GM12892 (cell line): ENCODE measurements at places on chromosomes 1 and 21.

DNA sequence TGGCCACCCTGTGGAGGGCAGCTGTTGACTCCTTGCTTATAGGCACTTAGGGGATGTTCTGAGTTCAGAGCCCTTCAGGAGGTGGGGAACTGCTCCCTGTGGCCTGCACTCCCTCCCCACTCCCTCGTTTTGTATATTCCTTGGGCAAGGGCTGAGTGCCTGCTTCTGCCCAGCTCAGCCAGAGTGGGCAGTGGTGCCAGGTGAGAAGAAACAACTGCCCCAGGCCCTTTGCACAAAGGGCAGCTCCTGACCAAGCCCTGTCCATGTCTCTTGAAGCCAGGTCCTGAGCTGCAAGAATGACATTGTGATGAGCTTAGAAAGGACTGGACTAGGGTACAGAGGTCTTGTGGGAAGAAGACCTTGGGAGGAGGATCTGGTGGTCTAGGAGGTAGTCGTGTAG is 2.2 kb downstream of the AGTRAP start:
- DNase-seq = no peak

- no peak for DNase-seq
Observed at GRCh38 chr1:150887018-150887417, at the start of gene CTXND2. Gene CTXND2 (plus strand): TSS chr1:150887136. CDS start chr1:150912315, 25,179 bp downstream.

DNA sequence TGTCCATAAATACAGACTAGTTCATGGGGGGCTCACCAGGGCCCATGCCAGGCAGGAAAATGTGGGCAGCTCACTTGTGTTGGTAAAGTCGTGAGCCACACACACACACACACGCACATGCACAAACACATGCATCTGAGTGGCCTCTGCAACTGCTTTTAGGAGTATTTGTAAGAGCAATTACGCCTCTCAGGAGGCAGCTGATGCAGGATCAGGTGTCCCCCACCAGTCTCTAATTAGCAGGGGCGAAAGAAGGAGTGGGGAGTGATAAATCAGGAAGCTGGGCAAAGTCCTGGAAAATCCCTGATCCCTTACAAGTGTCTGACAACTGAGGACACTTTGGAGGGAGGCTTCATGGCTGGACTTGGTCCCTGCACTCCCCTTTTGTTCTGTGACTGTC is 5.7 kb upstream of the IVL start:
- no peak for DNase-seq

- DNase-seq = no peak
Observed at GRCh38 chr21:38342739-38343138, 85.9 kb downstream of the KCNJ15 start.

DNA sequence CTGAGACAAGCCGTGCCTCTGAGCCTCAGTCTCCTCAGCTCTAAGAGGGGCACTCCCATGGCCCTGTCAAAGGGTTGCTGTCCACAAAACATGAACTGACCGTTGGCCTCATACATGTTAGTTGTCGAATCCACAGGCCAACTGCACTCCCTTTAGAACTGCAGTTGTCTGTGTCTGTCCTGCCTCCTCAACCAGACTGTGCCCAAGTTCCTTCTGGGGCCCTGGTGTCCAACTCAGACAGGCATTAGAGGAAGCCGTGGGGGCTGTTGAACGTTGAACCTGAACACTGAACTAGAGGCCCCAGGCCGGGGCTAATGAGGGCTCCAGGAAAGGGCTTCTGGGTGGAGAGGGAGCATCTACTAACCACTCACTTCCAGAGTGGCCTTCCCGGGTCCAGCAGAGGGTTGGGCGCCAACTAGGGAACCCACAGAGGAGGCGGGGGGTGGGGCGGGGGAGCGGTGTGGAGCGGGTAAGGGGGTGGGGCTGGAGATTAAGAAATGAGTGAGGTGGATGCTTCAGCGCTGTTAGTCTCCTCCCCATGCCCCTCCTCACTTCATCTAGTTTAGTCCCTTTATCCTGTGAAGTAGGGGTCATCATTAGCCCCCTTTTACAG is at the start of gene RAB42:
Gene RAB42, plus strand, starts transcription at position 558 of the 613 bp plus-strand sequence. CDS start 247 bp downstream, outside the sequence.
- no peak for DNase-seq
